ENCODE measurements at places on chromosomes 7 and 10.

DNA sequence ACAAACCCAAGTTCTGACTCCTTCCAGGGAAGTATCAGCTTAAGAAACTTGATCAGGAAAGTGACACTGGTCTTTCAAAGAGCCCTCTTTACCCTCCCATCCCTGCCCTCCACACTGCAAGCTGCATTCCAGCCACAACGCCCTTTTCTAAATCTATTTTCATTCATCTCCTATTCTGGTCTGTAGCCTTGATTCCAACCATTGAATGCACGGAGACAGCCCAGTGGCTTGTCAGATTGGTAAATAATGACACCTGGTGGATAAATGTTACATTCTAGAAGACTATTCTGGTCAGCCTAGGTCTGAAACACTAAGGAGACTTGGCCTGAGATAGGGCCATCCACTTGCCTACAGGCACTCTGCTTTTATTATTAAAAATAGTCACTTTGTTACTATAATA lies 20.9 kb downstream of the MORN4 start:
- no peak for DNase-seq

DNA sequence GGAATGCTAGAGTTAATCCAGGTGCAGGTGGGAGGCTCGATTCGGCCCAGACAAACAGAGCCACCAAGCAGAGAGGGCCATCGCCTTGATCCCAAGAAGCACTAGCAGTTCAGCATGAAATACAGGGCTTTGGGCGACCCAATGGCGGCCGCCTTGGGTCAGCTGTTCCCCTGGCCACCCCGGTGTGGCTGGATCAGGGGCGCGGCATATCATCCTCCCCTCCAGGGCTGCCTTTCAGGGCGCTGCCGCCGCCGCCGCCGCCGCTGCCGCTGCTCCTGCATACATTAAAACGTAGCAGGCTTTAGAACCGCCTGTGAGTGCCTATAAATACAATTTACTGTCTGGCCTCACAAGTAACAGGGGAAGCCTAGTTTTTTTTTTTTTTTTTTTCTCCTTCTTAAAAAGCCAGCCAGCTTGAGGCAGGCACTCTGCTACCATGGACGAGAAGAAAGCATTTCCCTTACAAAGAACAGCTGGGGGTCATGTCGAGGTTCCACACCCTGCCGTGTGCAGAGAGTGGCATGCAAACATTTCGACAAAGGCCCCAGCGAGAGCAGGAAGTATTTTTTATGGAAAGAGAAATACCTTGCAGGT lies 57.7 kb upstream of the EFCAB10 start:
- no peak for DNase-seq

- no peak for DNase-seq
These were observed 370.3 kb downstream of the CDC14C start for GRCh38 chr7:49294611-49295010.

DNA sequence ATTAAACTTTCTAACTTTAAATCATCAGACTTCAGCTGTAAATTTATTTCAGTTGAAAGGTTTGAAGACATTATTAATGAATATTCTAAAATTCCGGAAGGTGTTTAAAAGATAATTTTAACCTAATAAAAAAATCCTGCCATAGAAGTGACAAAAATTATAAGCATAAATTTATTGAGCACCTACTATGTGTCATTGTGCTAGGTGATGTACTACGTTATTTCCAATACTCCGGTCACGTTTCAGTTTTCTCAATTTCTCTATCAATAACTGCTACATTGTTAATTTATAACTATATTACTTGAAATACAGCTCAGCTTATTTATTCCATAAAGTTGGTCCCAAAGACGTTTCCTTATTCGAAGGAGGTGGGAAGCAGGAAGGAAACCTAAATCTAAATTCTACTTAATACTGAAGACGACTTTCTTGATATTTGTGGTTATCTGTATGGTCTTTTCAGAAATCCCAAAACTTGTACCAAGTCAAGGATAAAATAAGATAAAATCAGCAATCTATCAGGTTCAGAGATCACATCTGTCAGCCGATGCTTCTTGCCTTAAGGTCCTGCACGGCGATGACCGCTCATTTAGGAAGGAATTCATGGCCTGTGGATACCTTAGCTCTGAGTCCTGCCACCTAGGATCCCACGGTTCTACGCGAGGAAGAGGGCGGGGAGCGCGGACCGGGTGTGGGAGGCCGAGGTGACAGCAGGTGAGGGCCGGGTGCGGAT lies 1.2 kb upstream of the ZEB1 start:
- peak; percentile 63 for DNase-seq
